ENCODE measurements at places on chromosomes 1 and 21.

DNA sequence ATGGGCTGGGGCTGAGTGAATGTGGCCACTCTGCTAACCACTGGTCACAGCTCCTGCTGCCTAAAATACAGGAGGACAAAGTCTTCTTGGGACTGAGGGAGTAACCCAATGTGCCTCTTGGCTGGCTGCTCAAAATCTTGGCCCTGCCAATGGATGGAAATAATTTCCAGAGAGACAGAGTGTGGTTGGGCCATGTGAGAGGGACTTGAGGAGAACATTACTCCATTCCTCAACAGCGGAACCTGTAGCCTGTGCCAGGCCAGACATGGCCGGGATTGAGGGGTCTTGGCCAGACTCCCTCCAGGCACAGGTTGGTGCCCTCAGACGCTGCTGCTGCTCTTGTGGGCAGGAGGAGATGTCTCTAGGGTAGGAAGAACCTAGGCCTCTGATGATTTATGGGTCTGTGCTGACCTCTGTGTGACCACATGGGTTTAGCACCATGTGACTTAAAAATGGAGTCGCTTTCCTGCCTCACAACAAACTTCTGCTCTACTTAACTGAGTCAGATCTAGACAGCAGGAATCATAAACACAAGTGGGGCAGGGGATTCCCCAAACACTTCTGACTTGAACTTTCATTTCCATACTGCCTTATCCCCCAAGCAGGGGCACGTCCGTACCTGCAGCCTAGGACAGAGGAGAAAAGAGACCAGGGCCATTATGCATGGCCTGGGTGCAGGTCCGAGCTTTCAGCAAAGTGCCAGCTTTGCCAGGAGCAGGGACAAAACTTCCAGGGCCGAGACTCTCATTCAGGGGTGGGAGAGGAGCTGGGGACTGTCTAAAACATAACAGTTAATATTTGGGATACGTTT, 79.2 kb downstream of the CD34 start:
- no peak for DNase-seq

GRCh38 chr1:92913093-92913819, 48.0 kb downstream of the DIPK1A start:
- no peak for DNase-seq

DNA sequence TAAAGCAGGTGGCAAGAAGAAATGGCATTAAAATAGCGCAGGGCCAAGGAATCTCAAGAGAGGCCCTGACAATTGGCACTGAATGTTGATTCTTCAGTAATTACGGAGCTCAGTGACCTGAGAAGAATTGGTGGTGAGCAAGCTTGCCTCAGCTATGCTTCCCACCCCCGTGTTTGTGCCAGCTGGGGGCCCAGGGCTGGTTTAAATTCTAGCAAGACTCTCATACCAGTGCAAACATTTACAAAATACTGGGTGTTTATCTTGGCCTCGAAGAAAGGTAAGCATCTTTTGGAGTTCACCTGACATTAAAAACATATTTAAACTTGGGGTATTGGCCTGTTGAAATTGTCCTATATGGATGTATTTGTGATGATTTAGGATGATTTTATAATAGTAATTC, 296.7 kb upstream of the USP25 start:
- DNase-seq, result no peak

DNA sequence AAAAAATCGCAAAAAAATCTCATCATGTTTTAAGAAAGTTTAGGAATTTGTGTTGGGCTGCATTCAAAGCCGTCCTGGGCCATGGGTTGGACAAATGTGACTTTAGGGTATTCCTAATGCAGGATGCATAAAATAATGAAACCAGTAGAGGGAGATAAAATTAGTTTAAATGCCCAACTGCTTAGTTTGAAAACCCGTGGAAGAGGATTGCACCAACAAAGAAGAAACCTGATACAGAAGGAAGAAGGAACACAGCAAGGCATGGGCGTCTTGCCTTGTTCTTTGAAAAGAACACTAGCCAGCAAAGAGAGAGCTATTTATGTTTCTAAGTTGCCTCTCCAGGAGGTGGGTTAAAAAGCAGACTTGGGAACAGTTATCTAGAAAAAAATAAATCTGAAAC, 37.9 kb downstream of the WDR3 start:
- DNase-seq, result no peak

DNA sequence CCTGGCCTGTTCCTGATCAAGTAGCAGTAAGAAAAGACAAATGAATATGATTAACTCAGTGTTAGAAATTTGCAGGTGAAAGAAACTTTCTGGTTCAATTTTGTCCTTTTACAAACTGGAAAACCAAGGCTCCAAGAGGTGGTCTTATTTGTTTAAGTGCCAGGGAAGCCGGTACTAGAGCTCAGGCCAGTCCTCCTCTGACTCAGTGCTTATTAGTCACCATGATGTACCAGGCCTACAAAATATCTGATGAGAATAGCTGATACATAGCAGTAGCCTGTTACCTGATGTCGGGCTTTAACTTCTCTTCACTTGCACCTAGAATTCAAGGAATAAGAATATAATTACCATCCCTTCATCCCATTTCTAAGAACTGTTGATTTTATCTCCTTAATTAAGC, 394.8 kb downstream of the LMX1A start:
- no peak for DNase-seq

DNA sequence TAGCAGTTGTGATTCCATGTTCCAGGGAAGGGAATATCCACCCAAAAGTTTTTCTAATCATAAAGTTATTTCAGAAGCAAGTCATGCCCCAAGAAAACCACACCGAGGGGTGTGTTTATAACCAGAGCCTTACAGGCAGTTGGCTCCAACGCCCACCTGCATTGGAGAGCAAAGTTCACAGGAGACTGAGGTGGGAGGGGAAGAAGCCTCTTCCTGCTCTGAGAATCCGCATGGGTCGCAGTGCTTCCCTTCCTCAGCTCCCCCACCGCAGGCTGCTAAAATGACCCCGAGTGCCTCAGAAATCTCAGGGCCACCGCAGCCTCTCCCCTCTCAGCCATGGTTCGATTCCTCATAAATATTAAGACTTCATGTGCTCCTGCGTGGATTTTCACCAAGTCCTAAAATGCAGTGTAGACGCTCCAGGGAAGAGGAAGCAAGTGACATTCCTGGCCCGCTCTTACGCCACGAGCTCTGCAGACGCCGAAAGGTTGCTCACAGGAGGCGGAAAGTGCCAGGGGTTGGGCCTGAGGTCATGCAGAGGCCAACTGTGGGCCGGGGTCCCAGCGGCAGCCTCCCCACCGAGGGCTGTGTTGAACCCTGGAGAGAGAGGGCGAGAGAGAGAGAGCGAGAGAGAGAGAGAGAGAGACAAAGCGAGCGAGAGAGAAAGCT, 13.4 kb upstream of the SPSB1 start:
- no peak for DNase-seq

GRCh38 chr1:6779089-6779805, 6.0 kb upstream of the CAMTA1 start:
- no peak for DNase-seq

- no peak for DNase-seq
Measured at GRCh38 chr1:56948403-56949023, 17.3 kb downstream of the C8B start.

- DNase-seq, result no peak
Measured at GRCh38 chr1:44894591-44894990, 51.5 kb upstream of the PTCH2 start.

Data from coronary artery (tissue), 2 donors.